ENCODE measurements at places on chromosomes 7 and 10.

- no peak for DNase-seq
These were observed 27.2 kb downstream of the LEP start for GRCh38 chr7:128268233-128268632.

DNA sequence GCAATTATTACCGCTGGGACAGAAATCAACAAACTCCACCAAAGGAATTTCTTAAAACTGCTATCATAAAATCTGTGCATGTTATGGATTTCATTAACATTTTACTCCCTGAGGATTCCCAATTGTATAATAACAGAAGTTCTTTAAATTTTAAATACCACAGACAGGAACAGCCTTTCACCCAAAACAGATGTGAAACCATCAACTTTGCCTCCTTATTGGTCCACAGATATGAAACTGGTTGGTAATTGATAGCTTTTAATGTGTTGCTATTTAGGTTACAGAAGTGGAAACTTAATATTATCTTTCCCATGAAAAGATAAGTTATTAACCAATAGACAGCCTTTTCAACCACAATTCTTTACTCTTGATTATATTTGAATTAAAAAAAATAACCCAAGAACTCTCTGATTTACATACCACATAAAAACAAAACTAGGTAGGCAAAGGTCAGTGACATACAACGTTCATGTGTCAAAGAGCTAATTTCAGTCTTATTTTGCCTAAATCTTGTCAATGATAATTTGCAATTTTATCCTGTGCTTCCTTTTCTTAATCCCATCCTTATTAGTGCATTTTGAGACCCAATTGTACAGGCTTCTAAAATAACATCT lies 90.0 kb downstream of the NRP1 start:
- no peak for DNase-seq

DNA sequence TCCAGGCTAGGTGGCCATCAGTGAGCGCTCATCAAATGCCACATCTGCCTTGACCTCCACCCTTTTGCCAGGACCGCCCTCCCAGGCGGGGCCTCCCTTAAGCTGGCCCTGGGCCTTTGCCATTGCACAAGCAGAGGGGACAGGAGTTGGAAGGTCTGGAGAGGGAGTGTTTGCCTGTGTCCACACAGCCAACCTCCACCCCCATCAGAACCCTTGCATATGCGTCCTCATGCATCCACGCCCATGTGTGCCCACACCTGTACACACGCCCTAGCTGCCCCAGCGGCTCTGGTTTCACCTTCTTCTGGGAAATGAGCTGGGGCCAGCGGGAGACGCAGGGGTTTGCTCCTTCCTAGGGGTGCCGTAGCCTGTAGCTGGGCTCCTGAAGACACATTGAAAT lies 64.0 kb downstream of the NEURL1 start:
- DNase-seq, result no peak

GRCh38 chr10:116160271-116160670 lies 112.7 kb downstream of the GFRA1 start:
- no peak for DNase-seq

- no peak for DNase-seq
These were observed 31.5 kb upstream of the NPFFR1 start for GRCh38 chr10:70315276-70315675.

GRCh38 chr10:118669020-118669791 lies 73.8 kb upstream of the PRLHR start:
- no peak for DNase-seq

DNA sequence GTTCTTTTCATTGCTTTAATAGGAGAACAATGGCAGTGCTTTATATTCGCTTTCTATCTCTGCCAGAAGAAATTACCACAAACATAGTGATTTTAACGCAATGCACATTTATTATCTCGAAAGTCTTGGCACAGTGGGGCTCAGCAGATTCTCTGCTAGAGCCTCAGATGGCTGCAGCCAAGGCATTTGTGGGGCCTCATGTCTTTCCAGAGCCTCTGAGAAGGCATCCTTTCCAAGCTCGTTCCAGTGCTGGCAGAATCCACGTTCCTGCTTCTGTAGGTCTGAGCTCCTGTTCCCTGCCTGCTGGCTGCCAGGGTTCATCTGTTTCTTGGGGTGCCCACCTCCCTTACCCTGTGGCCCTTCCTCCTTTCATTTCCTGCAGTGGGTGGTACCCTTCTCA lies 60.2 kb downstream of the LRRC18 start:
- no peak for DNase-seq

DNA sequence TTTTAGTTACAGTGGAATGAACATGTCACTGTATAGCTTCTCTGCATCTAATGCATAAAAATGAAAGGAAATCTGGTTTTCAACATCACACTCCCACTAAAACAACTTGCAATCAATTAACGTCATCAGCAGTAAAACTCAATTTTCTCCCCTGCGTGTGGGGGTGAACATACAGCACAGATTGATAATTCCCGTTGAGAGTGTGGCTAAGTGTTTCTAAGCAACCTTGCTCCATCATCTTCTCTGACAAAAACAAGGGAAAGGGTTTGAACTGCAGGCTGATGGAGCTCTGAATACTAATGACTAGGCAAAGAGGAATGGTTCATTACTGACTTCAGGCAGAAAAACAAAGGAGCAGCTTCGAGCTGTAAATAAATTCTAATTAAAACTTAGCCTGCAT lies 238.3 kb downstream of the PARD3 start:
- no peak for DNase-seq

DNA sequence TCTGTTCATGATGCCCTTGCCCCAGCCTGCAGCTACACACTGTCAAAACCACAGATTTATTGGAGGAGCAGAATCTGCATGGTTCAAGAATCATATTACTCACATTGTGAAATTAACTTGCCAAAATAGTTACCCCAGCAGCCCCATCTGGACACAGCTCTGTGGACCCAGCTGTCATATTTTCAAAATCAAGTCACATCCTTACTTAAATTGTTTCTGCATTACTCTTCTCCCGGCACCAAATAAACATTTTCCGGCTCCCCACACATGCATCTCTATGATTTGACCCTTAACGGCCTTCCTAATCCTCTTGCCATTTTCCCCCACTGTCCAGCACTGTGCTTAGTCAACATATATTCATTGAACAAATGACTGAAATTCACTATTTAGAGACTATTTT lies 43.8 kb upstream of the GPR26 start:
- no peak for DNase-seq

GRCh38 chr7:1531979-1532455 lies 1.5 kb downstream of the MAFK start:
- no peak for DNase-seq

- DNase-seq, result no peak
These were observed 204.5 kb downstream of the GRM3 start for GRCh38 chr7:86848226-86848625.

DNA sequence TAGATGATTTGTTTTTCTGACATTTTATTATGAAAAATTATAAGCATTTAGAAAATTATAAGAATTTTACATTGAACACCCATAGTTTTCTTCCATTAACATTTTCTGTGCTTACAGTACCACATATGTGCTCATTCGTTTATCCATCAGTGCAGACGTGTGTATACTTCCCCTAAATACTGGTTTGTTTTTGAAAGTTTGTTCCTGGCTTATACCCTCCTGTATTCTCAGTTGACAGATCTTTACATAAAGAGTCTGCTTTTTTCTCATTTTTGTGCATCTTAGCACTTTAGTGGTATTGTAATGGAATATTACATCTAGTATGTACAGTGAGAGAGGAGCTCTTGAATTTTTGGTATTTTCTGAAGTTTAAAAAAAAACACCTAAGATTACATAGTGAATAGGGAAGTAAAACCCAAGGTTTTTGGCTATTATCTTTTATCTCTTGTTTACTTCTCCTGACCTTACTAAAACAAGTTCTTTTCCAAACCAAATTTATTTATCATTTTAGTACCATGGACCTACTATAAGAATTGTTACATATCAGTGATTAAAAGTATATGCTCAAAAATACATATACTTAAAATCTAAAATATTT lies 8.1 kb downstream of the DLD start:
- DNase-seq, result no peak

GRCh38 chr10:88546497-88546896 lies 36.6 kb downstream of the RNLS start:
- DNase-seq, result no peak

DNA sequence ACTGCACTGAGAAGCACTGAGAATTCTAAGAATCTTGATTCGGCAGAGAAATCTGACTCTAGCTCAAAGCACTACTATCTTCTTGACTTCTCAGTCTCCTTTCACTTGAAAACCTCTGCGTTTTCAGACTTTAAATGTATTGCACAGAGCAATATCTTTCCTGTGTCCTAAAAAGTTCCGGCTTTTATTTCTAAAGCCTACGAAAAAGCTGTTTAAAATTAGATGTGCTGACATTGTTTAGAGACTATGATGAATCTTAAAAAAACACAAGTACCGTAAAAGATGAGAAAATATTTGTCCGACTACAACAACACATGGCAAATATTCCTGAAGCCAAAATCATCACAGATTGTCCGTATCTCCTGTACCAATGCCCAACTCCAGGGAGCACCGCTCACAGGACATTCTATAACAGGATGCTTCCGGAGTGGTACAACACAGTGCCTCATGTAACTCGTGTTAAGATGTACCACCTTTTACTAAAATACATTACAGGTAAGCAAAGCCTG lies 136.9 kb downstream of the CUBN start:
- no peak for DNase-seq

Data from CD4-positive, alpha-beta T cell treated with Interleukin-15 for 4 hours (primary cell).